Activated CD8-positive, alpha-beta memory T cell treated with anti-CD3 and anti-CD28 coated beads for 1 hour (primary cell): ENCODE measurements at places on chromosomes 6 and 20.

GRCh38 chr6:125953502-125953875 is 3.1 kb upstream of the HINT3 start:
- no peak for DNase-seq

DNA sequence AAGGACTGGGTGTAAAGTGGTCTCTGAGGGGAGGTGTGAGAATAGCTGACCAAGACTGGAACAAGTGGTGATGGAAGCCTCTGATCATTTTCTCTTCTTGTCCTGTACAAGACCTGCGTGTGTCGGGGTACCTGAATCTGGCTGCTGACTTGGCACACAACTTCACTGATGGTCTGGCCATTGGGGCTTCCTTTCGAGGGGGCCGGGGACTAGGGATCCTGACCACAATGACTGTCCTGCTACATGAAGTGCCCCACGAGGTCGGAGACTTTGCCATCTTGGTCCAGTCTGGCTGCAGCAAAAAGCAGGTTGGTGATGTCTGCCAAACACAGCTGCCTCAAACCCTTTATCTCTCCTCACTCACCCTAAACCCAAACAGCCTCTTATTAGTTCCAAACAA is 1.7 kb upstream of the HSD17B8 start:
- DNase-seq = no peak

GRCh38 chr20:38554986-38555385 is 26.0 kb upstream of the ADIG start:
- no peak for DNase-seq

DNA sequence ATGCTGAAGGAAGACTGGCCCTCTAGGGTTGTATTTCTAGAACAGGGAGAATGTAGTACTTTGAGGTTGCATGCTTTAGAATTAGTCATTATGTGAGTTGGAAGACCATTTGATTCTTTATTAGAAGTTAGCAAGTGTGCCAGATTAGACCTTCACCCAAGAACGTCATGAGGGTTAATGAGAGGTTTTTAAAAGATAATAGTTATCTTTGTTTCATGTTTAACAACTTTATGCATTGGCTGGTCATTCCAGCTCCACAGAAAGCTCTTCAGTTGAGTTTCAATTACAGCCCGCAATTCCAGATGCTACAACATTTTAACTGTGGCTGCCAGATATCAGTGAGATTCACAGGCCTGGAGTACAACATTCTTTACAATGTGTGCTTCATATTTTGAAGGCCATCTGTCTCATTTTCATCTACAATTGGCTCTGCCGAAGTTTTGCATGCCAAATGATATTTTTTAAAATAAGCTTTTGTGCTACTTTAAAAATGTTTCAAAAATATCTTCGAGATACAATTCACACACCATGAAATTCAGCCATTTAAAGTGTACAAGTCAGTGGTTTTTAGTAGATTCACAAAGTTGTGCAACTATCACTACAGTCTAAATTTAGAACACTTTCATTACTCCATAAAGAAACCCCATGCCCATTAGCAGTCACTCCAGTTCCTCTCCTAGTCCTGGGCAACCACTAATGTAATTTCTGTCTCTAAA is 61.1 kb upstream of the FBXO30 start:
- DNase-seq = no peak

GRCh38 chr6:75778757-75779156 is 29.7 kb downstream of the MYO6 start:
- DNase-seq = no peak

- no peak for DNase-seq
Observed at GRCh38 chr20:48295966-48296421, 510.7 kb upstream of the SULF2 start.

GRCh38 chr20:38798266-38798665 is 7.2 kb upstream of the PPP1R16B start:
- no peak for DNase-seq

- DNase-seq = no peak
Observed at GRCh38 chr20:15494851-15495250, 1078.4 kb downstream of the KIF16B start.

GRCh38 chr6:41009669-41010068 is 29.4 kb downstream of the UNC5CL start:
- DNase-seq = no peak

- DNase-seq = no peak
Observed at GRCh38 chr20:24501764-24502556, 32.5 kb downstream of the SYNDIG1 start.

GRCh38 chr6:148746363-148747144 is at the start of gene UST:
Gene UST, plus strand, starts transcription at chr6:148747030. Its CDS starts 401 bp downstream, at chr6:148747431.
- DNase-seq = peak; percentile 44

GRCh38 chr20:62368976-62369814 is 2.1 kb upstream of the LAMA5 start:
- DNase-seq = no peak

DNA sequence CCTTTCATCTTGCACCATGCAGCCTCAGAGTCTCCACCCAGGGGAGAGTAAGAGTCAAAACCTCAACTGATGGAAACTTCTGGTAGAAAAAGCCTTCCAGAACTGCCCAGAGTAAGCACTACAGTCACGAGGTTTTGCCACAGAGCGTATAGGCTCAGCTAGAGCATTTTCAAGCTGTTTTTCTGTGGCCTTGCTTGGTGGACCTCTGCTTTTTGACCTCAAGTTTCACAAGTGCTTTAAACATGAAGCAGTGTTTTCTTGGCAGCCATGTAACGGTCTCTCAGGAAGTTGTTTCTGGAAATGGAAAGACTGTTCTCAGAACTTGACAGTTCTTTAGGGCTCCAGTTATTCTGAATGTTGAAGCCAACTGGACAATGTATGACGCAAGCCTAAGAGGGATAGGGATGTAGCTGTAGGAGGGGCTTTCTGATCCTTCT is 146.5 kb downstream of the ZDHHC14 start:
- DNase-seq = no peak

- no peak for DNase-seq
Observed at GRCh38 chr6:111114482-111114881, 27.2 kb downstream of the SLC16A10 start.

DNA sequence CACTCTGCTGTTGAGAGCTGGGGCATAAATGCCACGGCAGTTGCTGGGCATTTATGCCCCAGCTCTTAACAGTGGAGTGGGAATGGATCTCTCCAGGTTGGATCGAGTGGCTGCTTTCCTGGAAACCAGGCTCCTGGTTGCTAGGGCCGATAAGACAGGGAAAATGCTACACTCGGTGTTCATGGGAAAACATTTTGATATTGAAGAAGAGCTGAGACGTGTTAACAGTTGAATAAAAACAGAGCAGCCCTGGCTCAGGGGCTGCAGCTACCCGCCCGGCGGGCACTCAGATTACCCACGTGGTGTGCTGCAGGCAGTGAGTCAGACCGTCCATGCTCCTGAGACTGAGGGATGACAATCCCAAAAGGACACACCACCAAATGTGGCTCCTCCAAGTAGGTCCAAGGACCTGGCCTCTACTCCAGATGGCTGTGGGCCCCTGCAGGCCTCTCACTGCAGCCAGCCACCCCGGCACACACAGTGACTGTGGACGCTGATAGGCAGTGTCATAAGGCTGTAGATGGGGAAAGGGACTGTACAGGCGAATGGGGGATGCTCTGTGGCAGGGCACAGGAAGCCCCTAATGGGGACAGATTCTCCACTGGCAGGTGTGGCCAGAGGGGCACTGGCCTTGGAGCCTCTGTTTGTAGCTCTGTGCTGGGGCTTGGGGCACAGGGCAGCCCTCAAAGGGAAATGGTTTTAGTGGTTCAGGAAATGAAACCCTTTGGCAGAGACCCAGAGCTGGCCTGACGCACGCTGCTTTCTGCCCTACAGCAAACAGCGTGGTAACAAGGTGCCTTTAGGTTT is 237.8 kb downstream of the LY86 start:
- no peak for DNase-seq

- DNase-seq = no peak
Observed at GRCh38 chr6:155026022-155026705, 31.0 kb downstream of the TIAM2 start.

DNA sequence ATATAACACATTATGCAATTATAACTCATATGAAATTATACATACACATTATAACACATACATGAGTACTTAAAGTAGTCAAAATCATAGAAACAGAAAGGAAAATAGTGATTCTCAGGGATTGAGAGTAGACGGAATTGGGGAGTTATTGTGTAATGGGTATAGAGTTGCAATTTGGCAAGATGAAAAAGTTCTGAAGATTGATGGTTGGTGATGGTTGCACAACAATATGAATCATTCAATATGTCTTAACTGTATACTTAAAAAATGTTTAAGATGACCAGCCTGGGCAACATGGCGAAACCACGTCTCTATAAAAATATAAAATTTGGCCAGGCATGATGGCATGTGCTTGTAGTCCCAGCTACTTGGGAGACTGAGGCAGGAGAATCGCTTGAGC is 372.7 kb downstream of the CDKAL1 start:
- DNase-seq = no peak

DNA sequence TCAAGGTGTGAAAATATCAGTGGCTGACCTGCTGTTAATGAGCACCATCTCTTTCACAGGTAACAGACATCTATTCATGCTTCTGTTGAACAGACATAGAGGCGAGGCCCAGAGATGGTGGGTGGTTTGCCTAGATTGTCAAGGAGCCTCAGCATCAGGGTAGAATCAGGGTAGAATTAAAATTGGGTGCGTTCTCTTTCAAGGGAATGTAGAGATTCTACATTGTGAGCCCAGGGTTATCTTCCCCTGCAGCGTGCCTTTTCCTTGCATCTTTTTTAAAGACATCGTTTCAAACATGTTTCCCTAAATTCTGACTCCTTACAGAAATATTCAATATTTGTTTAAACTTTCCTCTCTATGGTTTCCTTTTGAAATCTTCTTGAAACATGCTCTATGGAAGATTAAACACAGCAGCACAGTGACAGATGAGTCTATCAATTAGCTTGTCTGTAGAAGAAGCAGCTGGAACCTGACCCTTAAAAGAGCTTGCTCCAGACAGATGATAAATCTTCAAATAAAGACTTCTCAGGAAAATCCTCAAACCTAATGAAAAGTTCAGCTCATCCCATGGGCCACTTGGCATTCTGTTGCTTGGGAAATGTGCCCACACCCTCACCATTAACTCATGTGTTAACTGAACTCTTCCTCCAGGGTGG is 119.8 kb downstream of the IPCEF1 start:
- DNase-seq = no peak

- DNase-seq = no peak
Observed at GRCh38 chr20:18057101-18057993, at the start of gene OVOL2. Gene OVOL2, minus strand, starts transcription at chr20:18057916. Its CDS starts 282 bp downstream, at chr20:18057634.

GRCh38 chr20:47493175-47493962 is 8.3 kb upstream of the NCOA3 start:
- DNase-seq = peak; percentile 27

GRCh38 chr6:112780498-112781096 is 433.5 kb downstream of the RFPL4B start:
- DNase-seq = no peak

- DNase-seq = no peak
Observed at GRCh38 chr6:36550473-36551000, 3.3 kb upstream of the STK38 start.

DNA sequence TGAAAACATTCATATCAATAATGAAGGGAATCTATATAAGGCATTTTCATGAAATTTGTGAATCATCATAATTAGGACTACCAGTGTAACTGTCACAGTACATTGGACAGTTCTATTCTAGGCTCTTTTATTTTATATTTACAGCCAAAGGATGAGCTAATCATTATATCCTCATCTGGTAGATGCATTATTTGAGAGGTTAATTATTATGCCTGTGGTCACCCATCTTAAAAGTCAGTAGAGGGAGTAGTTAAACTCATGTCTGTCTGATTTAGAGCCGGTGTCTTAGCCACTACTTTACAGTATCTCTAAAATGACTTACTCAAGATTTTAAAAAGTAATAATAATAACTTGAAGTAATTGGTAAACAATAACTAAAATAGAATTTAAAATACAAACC is 899.3 kb upstream of the MAP3K7 start:
- no peak for DNase-seq

- no peak for DNase-seq
Observed at GRCh38 chr6:166862978-166863530, 93.3 kb downstream of the RNASET2 start.

GRCh38 chr6:94323853-94324252 is 904.5 kb upstream of the EPHA7 start:
- no peak for DNase-seq

GRCh38 chr6:103167345-103168071 is 1692.2 kb downstream of the HACE1 start:
- DNase-seq = no peak

DNA sequence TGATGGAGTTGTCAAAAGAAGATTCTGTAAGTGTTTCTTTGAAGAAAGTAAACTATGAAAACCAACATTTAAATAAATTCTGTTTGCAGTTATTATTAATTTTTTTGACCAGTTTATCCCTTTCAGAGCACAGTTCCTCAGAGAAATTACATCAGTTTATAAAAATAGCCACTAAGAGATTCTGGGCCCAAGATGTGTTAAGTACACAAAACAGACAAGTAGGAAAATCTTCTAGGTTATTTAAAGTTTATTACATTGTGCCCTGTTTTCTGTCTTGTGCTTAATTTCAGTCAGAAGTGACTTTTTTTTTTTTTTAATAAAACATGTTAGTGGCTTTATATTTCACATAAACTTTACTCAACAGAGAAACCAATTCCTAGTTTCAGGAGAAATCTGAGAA is 72.3 kb downstream of the ECT2L start:
- no peak for DNase-seq

GRCh38 chr6:144415835-144416237 is 130.7 kb downstream of the UTRN start:
- no peak for DNase-seq

DNA sequence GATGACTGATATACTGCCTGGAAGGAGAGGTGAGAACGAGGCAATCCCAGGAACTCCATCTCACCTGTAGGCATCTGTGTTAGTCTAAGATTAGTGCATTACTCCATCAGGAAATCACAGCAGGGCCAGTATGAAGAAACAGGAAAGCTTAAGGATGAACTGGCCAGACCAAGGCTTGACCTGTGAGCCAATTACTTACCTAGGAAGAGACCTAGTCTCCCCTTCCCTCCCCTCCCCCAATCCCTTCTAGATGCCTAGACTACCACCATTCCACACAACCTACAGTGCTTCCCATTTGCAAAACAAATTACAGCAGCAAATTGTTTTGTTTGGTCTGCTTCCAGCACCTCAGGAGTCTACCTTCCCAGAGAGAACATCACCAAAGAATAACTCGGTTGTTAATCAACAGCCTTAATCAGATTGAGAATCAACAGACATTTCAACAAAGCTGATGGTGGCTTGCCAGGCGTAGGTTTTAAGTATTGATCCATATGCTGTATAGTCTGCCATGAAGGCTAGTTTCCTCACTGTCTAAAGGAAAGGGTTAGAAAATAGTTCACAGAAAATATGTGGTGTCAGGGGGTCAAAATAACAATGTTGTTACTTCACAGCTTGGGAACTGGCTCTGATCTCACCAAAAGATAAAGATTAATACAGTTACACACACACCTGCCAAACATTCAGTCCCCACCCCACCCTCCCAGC is 10.1 kb downstream of the PKHD1 start:
- DNase-seq = no peak

GRCh38 chr6:41535766-41536165 is 10.4 kb upstream of the FOXP4 start:
- no peak for DNase-seq

DNA sequence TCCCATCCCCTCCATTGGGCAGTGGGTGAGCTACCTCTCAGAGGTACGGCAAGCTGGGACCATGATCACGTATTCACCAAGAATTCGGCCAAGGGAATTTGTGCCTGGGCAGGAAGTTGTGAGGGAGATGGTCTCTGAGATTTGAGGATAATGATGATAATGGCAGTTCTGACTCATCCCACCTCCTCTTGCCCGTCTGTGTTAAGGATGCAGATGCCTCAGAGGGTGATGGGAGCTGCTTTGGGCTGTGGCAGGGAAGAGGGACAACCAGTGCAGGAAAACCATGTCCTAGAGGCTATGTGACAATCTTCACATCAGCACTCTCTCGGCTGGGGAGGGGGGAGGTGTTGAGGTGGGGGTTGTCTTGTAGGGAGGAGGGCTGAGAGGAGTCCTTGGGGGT is 4.3 kb downstream of the TGM6 start:
- no peak for DNase-seq
